ENCODE measurements at places on chromosomes 11 and 22.

DNA sequence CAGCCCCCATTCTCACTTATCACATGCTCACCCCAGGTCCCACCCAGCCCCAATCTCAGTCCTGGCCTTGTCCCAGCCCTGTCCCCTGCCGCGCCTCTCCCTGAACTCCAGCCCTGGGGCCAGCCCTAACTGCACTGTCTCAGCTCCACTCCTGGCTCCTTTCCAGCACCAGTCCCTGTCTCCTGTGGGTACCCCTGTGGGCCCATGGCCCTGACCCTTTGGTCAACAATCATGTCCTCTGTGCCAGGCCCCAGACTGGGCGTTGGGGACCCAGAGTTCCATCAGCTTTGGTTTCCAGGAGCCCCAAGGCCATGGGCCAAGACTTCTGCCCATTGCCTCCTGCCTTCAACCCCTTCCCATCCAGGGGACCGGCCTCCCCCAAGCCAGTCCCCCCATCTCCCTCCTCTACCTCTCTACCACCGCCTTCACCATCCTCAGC lies 757 bp downstream of the SPI1 start:
- no peak for DNase-seq

- no peak for DNase-seq
Measured at GRCh38 chr11:114472661-114473060, 33.4 kb downstream of the REXO2 start.

DNA sequence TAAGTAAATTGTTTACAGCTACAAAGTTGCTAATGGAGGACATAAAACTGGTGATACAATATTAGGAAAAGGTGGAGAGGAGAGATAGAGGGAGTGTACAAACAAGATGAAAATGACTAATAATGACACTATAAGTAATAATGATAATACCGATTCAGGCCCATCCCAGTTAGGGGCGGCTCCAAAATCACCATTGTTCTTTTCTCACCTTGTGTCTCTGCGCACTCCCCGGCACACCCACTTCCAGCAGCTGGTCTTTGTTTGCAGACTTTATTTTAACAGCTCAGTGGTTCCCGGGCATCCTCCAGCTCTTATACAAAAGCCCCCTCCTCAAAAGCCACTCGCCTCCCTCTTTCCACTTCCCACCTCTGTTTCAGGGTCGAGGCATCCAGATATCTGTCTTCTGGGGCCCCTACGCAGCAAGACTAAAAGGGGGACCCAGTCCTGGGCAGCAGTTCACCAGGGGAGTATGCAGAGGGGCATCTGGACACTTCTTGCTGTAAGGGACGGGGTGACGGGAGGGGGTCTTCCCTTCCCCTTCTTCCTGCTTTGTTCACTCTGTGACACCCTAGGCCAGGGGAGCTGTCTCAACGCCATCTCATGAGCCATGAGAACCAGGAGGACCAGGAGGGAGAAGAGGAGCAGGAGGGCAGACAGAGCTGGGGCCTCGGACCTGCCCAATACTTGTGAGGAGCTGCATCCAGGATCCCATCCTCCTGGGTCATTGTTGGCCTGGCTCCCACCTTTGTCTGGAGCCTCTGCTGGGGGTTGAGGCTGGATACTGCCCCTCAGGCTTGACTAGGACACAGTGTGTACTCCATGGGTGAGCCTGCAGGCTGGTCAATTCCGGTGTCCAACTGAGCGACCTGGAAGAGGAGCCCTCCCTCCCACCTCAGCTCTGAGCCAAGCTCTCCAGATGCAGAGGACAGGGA lies 2.7 kb downstream of the APOL2 start:
- no peak for DNase-seq

DNA sequence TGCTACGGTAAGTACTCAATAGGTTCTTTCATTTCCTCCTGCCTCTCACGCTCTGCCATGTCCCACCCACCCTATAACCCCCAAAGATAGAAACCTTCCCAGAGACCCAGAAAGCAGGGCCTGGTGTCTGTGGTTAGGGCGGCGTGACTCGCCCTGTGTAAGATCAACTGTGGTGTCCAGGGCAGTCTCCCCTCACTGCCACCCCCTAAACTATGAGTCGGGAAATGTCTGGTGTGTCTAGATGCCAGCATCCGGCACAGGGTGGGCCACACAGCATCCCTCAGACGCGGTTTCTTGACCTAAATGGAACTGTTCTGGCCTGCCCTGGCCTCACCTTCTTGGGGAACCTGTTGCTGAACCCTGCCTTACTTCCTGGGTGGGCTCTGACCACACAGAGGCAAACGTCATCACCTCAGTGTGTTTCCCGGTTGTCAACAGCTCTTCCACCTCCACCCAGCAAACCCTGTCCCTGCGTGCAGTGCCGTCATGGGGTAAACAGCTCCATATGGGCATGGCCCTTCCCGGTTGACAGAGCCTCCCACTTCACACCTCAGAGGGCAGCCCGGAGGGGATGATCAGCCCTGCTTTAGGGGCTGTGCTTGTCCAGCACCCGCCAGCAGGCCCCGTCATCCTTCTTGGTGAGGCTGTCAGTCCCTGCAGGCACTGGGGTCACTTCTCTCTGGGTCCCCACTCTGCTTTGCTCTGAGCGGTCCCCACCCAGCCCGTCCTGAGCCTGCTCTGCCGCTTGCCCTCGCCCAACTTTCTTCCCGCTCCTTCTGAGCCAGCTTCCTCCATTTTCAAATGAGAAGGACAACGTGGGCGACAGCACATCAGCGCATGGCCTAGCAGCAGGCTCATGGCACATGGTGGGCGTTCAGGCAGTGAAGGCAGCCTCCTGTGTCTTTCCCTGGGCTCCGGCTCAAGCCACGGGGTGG lies 6.0 kb downstream of the WNT11 start:
- no peak for DNase-seq

DNA sequence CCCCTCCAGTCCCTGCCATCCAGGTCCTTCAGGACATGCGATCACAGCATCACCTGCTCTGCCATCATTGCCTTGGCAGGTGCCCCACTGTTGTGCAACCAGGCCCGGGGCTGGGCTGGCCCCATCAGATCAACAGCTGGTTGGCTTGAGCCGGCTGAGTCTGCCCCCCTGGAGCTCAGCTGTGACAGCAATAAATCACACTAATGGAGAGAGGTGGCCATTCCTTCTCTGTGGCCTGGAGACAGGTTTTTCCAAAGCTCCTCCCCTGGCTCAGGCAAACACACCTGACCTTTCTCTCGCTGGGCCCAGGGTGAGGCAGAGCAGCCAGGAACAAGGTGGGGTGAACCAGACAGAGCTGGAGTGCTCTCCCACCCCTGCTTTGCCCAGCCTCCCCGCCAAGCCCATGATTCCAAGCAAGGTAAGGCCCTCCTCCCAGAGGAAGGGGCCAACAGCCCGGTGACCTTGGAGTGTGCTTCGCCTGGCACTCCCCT lies 8.9 kb upstream of the FXYD2 start:
- no peak for DNase-seq

Measured in ELR (cell line).